IPS-NIHi11 (cell line): ENCODE measurements at places on chromosomes 1 and 21.

- DNase-seq, result peak; percentile 78
These were observed 95.9 kb downstream of the KCNJ15 start for GRCh38 chr21:38352536-38353219.

DNA sequence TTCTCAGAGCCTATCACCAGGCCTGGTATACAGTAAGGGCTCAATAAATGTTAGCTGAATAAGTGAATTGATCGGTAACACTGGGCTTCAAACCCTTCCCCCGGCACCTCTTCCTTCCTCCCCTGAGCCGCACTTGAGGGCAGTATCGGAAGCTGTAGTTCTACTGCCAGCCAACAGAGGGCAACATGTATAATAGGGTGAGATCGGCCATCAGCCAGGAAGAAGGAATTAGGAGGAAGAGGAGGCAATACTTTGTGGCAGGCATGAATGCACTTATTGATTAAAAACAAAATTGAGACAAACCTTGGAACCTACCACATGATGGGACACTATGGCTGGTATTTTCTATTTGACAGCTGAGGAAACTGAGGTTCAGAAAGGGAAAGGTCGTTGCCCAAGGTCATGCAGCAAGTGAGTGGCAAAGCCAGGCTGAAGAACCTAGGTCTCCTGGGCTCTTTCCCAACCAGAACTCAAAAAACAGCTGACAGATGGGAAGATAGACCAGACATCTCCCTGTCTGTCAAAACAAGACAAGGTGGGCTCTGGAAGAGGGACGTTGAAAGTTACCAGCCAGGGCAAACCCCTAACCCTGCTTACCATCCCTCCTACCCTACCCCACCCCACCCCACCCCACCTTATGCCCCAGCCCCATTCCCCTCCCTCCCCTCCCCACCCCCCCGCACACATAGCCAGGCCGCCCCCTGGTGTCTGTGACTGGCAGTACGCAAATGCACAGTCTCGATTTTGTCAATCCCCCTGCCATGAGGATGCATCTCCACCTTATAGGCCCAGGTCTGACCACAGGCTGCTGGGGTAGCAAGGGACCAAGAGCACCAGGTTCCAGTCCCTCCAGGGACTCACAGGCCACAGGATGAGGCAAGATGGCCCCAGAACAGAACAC, 107.3 kb upstream of the RUNX3 start:
- DNase-seq, result peak; percentile 90

DNA sequence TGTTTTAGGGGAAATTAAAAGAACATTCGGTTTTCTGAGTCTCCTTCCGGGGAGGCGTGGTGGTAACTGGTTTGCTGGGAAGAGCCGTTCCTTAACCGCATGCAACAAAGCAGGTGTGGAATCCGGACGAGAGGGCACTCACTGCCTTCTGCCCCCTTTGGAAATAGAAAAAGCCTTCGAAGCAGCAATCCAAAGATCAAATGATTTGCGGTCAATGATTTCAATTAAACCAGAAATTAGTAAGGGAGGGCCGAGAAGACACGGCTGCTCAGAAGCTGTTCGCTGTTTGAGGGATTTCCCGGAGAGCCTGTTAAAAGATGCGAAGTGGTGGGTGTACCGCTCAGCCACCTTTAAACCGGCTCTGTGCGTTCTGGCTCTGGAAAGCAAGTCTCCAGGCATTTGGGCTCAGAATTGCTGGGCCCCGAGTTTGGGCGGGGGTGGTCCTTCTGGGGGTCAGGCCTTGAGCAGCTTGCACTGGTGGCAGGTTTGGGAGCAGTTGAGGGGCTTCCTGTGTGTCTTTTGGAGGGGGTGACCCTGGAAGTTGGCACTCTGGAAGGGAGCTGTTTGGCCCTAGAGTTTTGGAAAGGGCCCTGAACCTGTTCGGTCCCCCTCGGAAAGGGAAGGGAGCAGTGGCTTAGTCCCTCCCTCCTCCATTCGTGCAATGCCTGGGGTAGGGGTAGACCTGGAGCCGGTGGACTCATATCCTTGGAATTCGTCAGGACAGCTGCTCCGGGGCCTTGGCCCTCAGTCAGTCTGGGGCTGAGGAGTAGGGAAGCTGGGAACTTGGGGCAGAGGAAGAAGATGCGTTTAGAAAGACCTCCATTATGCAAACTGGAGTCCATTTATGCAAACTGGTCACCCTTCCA, 3.1 kb downstream of the SIM2 start:
- no peak for DNase-seq

DNA sequence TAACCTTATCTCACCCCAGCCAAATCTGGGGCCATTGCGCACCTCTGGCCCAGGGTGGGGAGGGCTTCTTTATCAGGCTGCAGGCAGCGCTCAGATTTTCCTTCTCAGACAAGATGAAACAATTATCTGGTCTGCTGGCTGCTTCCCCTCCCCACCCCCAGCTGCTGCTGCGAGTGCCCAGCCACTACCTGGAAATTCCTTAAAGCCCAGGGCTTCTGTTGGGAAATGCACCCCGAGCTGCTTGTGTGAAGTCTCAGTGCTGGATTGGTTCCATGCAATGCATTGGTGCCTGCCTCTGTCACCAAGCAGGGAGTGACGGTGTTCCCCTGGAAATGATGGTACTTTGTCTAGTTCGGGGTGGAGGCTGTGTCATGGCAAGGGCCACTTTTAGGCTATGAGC, 18.5 kb upstream of the ACTL8 start:
- DNase-seq, result peak; percentile 43

DNA sequence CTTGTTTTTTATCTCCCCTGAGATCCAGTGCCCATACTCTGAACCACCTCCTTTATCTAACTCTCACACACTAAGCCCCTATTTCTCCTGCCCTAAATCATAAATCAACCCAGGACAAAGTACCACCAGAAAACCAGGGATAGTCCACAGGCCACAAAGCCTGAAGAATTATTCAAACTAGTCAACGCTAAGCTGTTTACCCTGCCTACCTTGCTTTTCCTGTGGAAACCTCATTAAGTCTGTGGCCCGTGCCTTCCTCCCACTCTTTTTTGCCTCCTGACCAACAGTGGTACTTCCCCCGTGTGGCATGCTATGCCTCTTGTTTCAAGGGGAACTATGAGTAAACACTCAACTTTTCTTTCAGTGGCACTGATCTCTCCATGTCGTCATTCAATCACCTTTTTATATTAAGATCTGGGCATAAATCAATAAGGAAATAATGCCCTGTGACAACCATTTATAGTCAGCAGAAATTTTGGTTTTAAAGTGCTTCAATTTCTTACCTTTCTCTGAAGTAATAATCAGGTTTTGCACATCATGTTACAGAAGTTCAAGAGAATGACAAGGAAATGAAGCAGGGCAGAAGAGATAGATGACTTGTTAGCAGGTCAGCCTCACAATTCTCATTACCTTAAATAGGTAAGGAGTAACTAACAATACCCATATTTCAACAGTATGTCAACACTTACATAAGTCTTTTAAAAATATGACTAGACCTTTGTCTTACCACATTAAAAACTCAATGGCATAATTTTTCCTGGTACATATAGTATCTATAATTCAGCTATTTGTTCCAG, 32.1 kb downstream of the EYA3 start:
- no peak for DNase-seq

DNA sequence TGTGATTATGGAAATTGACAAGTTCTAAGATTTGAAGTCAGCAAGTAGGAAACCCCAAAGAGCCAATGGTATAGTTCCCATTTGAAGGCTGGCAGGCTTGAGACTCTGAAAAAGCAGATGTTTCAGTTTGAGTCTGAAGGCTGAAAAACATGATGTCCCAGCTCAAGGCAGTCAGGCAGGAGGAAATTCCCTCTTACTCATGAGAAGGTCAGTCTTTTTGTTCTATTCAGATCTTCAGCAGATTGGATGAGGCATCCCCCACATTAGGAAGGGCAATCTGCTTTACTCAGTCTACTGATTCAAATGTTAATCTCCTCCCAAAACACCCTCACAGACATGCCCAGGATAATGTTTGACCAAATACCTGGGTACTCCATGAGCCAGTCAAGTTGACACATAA, 372.5 kb upstream of the ST6GALNAC5 start:
- DNase-seq, result no peak

DNA sequence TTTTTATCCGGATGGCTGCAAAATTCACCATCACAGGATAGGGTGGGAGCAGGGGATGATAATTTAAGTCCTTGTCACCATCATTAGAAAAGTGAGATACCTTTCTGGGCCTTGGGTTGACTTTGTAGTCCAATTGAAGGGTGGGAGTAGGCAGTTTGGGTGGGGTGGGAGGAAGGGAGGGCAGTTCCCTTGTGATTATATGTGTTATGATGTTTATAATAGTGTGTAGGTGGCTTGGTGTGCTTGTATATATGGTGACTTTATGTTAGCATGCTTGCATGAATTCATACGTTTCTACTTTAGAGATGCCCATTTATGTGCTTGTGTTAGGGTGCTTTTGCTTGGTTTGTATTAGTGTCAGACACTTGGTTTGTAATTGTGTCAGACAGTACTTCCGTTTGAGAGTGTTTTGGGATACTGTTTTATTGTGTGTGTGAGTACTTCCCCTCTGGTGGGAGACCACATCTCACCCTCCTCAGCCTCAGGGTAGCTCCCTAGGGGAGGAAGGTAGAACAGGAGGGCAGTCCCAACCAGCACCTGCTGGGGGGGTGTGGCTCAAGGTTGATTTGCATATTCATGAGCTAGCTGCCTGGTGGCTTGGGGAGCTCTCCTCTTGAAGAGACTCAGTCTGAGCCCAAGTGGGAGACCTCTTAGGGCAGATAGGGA, 6.3 kb upstream of the POU3F1 start:
- no peak for DNase-seq

- no peak for DNase-seq
These were observed 91.5 kb downstream of the TENT5C start for GRCh38 chr1:117697220-117697781.

DNA sequence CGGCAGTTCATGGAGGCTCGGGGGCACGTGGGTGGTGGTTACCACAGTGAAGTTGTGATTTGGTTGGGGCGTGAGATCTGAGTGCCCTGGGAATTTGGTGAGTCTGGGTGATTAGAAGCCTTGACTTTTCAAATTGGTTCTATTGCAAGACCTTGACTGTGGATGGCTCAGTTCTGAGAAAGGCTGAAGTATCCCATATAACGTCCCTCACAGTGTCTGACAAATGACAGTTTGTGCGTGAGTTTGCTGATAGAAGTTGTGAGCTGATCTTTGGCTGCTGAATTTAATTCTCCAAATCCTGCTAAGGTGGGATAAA, 549 bp downstream of the MSH4 start:
- no peak for DNase-seq

DNA sequence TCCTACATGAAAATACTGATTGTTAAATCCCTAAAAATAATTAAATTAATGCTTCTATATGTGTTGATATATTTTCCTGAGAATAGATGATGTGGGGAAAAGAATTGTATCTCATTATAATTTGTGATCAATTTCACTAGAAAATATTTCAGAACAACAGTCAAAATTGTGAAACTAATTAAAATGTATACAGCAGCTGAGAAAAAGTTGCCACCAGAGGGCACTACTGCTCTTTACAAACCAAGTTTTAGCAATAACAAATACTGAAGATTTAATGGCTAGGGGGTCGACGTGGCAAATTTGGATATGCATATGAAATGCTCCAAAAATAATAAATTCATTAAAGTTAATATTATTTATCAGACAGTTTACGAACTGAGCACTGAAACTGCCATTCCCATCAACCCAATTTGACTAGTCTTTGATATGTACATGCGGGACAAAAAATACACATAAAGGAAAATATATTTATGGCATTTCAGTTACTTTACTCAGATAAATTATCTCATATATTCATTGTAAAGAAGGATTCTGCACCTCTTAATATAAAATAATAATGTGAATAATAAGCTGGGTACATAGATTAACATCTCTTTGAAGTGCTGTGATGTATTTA, 96.3 kb upstream of the TMPRSS15 start:
- DNase-seq, result peak; percentile 8

GRCh38 chr1:61392409-61393242, 310.3 kb downstream of the NFIA start:
- no peak for DNase-seq

DNA sequence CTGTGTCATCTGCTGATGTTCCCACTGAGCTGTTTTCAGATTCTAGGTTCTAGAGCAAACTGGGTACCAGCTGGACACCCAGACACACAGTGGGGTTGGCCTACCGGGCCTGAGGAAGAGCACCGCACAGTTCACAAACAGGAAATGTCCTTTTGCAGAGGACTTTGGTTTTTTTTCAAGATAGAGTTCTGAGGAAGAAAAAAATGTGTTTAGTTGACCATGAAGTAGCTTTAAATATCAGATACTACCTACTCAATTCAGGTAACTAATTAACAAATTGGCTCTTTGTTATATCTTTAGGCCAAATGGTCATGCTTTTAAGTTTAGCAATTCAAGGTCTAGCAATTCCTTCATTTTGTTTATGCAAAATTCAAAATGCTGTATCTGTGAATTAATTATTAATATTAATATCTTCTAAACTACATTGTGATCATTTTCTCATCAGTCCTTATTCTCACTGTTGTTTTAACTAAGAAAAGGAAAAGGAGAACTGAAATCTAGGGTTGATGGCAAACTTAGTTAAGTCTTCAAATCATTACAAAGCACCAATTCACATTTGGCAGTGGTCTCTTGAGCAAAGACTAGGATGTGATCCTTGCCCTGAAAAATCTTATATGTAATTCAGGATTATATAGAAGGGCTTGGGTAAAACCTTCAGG, 17.2 kb upstream of the NCF2 start:
- no peak for DNase-seq

DNA sequence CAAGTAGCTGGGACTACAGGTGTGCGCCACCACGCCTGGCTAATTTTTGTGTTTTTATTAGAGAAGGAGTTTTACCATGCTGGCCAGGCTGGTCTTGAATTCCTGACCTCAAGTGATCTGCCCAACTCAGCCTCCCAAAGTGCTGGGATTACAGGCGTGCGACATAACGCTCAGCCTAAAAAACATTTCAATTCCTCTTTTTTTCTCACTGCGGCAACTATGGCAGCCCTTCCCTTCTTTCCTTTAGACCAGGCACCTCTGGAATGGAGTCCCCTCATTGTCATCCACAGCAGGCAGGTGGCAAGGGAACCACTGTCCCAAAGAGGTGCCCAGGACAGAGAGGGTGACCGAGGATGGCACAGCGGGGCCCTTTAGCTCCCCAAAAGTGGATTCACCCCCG, 14.1 kb downstream of the CEP104 start:
- no peak for DNase-seq

DNA sequence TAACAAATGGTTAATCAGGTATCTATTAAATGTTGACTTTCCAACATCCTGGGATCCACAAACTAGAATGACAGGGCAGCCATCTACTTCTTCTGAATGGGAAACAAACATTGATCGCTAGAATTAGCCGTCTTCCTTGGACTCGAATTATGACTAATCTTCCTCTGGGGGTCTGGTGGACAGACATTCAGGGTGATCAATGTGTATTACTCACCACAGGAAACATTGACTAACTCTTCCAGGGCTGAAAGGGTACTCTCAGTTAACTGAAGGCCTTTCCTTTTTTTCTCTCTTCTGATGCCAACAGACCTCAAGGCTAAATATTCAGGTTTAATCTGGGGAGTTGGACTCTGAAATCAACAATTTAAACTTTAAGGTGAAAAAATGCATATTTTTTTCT, 9.5 kb downstream of the NOL9 start:
- DNase-seq, result no peak
